ENCODE measurements at places on chromosomes 1 and 21. TPM values are rescaled to one million over a fixed set of nuclear protein-coding genes. Genes with fewer than 3 reads are reported as not detected.

The CELA2A gene
- 21,046 TPM for total RNA-seq

The RBP7 gene
- 46.8 TPM for total RNA-seq

The SPRR2B gene
- not detected for total RNA-seq

DNA sequence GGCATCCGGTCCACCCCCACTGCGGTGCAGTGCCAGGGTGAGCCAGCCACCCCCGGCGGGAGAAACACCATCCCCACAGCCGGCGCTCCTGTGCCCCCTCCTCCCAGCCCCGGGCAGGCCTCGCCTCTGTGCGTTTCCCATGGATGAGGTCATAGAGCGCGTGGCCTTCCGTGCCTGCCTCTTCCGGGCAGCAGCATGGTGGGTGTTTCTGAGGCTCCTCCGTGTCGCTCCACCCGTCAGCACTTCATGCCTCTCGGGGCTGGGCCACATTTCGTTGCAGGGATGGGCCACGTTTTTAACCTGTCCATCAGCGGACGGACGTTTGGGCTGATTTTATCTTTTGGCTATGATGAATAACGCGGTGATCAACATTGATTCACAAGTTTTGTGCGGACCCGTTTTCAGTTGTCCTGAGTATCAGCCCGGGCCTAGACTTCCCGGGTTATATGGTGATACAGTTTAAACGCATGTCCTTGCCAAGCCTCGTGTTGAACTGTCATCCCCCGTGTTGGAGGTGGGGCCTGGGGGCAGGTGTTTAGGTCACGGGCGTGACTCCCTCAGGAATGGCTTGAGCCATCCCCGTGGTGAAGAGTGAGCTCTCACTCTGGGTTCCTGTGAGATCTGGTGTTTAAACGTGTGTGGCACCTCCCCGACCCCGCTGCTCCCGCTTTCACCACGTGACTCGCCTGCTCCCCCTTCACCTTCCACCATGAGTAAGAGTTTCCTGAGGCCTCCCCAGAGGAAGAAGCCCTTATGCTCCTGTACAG is 64.8 kb downstream of the SLX9 start:
- peak; percentile 3 for DNase-seq

DNA sequence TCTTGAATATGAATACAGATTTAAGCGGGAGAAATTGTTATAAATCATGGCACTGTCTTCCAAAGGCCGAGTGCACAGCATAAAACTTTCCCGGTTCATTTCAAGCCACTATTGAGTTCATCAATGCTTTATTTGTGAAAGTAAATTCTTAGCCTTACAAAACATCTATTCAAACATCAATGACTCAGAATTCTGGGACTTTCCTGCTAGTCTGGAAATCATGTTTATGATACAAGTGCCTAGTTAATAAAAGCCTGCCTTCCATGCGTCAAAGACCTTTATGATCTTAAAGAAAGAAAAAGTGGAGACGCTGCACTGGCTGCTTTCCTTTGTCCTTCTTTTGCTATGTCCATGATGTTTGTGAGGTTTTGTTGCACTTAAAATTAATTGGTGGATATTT is 137.7 kb downstream of the SETD4 start:
- DNase-seq, result no peak

- peak; percentile 71 for DNase-seq
These were observed 54.5 kb downstream of the PCNX2 start for GRCh38 chr1:233240829-233241682.

DNA sequence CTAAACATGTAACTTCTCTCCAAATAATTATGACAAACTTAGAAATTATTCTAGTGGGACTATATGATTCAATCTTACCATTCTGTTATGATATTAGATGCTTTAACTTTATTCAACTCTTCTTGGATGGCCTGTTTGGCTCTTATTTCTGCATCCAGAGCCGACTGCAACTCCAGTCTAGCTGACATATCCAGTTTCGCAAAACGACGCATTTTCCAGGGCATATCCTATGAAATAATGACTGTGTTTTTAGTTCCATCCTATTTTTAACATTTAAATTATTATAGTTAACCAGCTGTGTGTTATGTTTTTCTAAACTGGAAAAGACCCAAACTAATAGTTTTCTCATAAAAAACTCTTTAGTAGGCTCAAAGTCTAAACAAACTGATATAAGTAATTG is 133.7 kb downstream of the COQ8A start:
- DNase-seq, result no peak

The SPRR3 gene
- not detected for total RNA-seq

DNA sequence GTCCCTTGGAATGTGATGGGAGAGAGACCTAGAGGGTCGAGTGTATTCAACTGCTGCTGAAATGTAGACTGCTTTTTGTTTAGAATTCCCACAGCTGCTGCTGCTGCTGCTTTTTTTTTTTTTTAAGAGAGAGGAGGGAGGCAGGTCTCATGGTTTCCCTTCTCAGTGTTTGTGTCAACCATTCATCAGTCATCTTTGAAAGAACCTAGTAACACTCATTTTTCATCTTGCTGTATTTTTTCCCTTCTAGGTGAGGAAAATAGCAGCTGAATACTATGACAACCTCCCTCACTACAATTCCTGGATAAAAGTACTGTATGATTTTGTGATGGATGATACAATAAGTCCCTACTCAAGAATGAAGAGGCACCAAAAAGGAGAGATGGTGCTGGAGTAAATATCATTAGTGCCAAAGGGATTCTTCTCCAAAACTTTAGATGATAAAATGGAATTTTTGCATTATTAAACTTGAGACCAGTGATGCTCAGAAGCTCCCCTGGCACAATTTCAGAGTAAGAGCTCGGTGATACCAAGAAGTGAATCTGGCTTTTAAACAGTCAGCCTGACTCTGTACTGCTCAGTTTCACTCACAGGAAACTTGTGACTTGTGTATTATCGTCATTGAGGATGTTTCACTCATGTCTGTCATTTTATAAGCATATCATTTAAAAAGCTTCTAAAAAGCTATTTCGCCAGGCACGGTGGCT is 9.2 kb downstream of the DEGS1 start:
- DNase-seq, result no peak

The ANKRD35 gene
- total RNA-seq, result 0.26 TPM

DNA sequence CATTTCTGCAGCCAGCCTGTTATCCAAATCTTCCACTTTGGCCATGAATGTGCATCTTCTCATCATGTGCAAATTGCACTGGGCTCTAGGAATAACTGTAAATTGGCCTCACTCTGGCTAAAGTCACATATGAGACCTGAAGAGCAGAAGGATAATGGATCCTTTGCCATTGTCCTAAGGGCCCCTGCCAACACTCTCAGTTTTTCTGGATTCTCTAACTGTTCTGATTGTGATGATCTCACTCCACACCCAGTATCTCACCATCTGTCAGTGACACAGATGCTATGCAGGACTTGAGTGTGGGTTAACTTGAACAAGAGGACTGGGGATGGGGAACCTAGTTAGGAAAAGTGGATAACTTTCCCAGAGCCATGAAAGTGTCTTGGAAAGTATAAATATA is 8.5 kb upstream of the FYB2 start:
- no peak for DNase-seq

The CD52 gene
- not detected for total RNA-seq

The TMCC2 gene
- total RNA-seq, result 1.6 TPM

The FUBP1 gene
- total RNA-seq, result 56.7 TPM

GRCh38 chr1:18724801-18725200 is 94.2 kb downstream of the PAX7 start:
- no peak for DNase-seq

The SH2D1B gene
- not detected for total RNA-seq

DNA sequence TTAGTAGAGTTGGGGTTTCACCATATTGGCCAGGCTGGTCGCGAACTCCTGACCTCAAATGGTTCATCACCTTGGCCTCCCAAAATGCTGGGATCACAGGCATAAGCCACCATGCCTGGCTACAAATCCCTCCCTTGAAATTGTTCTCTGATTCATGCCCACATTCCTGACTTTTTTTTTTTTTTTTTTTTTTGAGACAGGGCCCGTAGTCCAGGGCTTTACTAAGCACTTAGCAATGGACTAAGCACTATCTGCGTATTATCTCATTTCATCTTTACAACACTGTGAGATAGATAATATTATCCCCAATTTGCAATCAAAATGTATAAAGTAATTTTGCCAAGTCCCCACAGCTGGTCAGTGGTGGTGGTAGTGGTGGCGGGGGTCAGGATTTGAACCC is 58.9 kb downstream of the VWA5B1 start:
- no peak for DNase-seq

The SAMD11 gene
- 2.1 TPM for total RNA-seq

DNA sequence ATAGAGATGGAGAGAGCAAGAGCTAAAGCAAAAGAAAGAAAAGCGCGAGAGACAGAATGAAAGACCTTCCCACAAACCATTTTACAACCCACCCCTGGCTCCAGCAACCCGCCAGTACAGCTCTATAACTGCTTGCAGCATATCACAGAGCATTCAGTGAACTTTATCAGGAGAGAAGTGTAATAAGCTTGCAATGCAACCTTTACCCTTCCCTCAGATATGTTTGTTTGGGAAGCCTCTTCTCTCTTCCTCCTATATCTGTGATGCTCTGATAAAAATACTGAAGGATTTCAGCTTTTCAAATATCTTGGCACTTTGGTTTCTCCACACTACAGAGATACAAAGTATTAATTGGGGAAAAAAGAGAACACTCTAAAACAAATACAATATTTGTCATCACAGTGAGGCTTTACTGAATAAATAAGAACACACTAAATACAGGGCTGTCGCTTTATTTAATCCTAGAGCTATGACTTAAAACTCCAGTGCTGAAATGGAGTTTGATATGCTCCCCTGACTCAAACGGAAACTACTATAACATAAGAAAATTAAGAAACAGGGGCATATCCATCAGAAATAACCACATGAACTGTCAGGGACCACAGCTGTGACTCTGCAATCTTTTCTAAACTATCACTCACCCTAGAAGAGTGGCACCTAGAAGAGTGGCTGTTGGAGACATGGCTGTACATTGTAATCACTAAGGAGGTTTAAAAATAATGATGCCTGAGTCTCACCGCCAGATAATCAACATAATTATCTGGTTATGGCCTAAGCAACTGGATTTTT is 6.7 kb downstream of the CRP start:
- DNase-seq, result no peak

The TAL1 gene
- total RNA-seq, result 2.3 TPM

The NVL gene
- total RNA-seq, result 24.6 TPM

The CFHR2 gene
- total RNA-seq, result not detected

DNA sequence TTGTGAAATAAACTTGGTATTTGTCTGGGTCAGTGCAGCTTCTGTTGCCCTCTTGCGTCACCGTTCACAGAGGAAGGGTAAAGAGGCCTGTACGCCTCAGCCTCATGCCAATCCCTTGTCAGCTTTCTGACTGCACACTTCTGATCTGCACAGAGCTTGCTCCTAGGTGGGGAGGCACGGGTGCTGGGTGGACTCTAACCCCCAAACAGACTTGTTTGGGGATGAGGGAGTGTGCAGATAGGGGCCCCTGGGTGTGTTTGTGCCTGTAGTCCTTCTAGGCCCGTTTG is 803 bp upstream of the B4GALT2 start:
- no peak for DNase-seq

- DNase-seq, result no peak
These were observed 22.3 kb downstream of the NAV1 start for GRCh38 chr1:201561195-201561564.

The FASLG gene
- total RNA-seq, result not detected

The SERPINC1 gene
- total RNA-seq, result not detected

The FAM177B gene
- 3.4 TPM for total RNA-seq

GRCh38 chr21:34852448-34852847 is 183.7 kb downstream of the CLIC6 start:
- no peak for DNase-seq

- no peak for DNase-seq
These were observed 47.0 kb upstream of the KCNK1 start for GRCh38 chr1:233566886-233567285.

DNA sequence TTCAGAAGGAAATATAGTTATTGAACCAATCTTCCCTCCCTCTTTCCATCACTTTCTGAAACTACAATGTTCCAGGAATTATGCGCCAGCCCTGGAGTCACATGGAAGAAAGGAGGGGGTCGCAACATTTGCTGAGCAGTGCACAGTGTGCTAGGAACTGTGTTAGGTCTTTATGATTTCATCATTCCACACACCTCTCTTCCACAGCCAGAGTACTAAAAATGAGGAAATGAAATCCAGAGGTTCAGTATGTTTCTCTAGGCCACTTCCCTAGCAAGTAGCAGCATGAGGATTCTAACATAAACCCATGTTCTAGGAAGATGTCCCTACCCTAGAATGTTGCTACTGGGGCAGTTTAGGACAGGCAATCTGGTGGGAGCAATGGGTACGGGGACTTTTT is 158.1 kb downstream of the SLC45A1 start:
- no peak for DNase-seq

DNA sequence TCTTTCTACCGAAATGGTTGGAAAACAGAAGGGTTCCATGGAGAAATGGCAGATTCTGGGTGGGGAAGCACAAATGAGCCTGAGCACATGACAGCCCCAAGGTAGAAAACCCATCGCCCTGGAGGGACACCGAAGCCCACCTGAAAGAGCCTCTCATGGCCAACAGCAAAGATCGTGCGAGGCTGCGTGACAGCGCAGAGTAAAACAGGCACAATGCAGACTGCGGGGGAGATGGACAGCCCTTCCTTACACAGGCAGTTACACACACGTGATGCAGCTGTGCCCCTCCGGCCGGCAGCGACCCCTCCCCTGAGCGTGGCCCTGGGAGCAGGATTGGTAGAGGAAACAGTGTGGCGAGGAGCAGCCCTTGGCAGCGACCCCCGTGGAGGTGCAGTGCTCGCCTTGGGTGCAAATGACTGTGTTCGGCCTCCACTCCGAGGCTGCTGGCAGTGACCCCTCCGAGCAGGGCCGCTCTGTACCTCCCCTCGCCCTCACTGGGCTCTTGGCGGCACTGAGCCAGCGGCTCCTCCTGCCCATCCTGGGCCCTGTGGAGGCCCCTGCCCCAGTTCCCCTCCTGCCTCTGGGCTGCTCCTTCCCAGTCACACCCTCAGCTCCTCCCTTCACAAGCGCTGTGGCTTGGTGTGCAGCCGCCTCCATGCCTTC is 120.9 kb upstream of the COL6A1 start:
- DNase-seq, result no peak

DNA sequence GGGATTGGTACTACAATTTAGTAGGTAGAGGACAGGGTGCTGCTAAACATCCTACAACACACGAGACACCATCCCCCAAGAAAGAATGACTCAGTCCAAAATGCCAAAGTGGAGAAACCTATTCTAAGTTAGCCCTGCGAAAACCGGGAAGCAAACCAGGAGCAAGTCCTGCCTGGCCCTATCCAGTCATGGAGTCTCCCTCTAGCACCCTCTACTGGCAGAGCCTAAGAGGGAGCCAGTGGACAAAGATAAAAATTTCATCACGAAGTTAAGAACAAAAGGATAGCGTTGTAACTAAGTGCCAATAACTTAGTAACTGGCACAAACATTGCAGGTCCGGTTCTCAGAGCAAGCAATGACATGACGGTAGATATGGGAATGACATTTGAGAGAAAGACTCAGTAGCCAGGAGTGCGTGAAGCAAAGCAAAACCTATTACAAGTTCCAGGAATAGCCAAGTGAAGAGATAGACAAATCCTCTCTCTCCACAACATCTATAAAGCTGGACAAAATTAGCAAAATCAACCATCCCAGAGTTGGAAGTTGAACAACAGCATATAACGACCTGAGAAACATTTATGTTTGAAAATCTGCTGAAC is 383.5 kb downstream of the OMA1 start:
- peak; percentile 59 for DNase-seq

The SYTL1 gene
- 107 TPM for total RNA-seq

Data from body of pancreas (tissue), 4 donors.